ENCODE measurements at places on chromosomes 7 and 10.

GRCh38 chr7:22001345-22002004 is 55.8 kb upstream of the CDCA7L start:
- no peak for DNase-seq

DNA sequence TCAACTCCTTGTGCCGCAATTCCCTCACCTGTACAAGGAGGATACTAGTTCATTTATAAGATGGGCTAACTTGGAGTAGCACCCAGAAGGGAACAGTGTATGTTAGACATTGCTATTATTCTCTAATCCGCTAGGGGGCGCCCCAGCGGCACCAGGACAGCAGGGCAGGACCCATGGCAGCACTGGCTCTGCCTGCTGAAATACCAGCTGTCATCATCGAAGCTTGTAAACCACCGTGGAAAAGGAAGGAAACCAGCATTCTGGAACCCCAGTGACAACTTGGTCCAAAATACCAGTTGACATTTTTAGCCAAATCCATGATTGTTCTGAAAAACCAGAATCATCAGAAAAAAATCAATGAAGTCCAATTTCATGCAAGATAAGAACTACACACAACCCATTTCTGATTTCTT is 134.4 kb downstream of the ITGA8 start:
- DNase-seq = peak; percentile 75

DNA sequence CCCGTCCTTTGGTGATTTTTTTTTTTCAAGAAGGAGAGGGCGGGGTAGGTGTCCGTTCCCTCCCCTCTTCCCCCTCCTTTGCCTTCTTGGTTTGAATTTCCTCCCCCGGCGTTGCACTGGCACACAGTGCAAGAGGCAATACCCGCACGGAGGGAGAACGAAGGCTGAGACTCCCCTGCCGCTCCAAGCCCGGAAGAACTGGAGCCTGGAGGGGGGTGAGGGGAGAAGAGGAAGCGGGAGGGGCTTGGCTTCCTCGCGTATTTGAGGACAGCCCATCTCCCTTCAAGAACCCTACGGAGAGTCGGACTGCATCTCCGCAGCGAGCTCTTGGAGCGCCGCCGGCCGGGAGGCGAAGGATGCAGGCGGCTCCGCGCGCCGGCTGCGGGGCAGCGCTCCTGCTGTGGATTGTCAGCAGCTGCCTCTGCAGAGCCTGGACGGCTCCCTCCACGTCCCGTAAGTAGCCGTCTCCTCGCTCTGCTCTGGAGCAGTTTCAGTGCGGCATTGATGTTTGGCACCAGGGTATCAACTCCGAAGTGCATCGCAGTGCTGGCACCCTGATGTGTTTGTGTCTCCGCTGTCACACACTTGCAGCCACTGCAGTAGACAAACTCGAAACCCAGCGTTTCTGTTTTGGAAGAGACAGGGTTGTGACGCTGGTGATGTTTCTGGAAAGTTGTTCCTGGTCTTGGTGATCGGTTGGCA is at the start of gene CNTNAP2:
Gene CNTNAP2, plus strand, starts transcription at position 281 of the 702 bp plus-strand sequence. Its CDS starts 76 bp downstream, at position 357.
- peak; percentile 57 for DNase-seq

DNA sequence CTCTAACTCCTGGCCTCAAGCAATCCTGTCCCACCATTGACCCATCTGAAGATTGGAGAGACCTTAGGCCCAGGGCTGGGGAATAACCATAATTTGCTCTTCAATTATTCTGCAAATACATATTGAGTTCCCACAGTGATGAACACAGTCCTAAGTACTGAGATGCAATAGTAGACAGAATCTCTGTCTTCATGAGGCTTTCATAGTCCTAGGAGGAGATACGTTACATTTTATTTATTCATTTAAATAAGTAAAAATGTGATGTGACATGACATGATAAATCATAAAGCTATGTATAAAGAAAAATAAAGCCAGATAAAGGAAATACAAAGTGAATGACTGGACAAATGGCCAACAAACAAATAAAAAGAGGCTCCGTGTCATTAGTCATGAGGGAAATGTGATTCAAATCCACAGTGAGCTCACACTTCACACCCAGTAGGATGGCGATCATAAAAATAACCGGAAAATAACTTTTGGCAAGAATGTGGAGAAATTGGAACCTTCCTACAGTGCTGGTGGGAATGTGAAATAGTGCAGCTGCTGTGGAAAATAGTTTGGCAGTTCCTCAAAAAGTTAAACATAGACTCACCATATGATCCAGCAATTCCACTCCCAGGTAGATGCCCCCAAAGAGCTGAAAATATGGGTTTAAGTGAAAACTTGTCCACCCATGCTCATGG is 52.1 kb upstream of the JCAD start:
- DNase-seq = no peak

Data from spleen (tissue), 13 donors.